GM10248 (cell line): ENCODE measurements at places on chromosomes 2 and 18.

DNA sequence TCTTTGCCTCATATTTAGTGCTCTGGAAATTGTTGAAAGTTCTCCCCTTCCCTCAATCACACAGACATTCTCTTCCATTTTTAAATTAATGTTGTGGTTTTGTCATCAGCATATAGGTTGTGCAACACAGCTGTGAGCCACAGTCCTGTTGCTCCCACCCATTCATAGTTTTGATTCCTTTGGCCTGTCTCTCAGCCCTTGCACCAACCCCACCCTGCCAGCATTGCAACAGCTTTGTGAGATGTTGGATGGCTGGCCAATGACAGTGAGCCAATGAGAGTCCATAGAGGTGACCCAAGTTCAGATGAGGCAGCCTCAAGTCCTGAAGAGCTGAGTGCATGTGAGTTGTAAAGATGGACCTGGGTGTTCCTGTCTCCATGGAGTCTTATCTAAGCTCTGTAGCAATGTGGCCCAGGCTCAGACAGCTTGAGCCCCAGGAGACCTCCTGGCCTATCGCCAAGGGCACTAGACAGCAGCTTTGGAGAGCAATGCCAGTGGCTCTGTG lies 775.5 kb downstream of the RNF144A start:
- no peak for DNase-seq

GRCh38 chr2:240888130-240888889 lies 7.6 kb downstream of the MAB21L4 start:
- DNase-seq: no peak

GRCh38 chr2:196277002-196277401 lies 105.6 kb upstream of the STK17B start:
- peak; percentile 64 for DNase-seq

- DNase-seq: no peak
These were observed 97.1 kb upstream of the TMEM178A start for GRCh38 chr2:39568561-39569006.

- DNase-seq: peak; percentile 85
These were observed at the start of gene VAMP5 for GRCh38 chr2:85584354-85584856. Gene VAMP5 (plus strand): TSS chr2:85584431. CDS start chr2:85584491, 60 bp downstream.
